Activated CD4-positive, alpha-beta memory T cell treated with anti-CD3 and anti-CD28 coated beads for 36 hours (primary cell): ENCODE measurements at places on chromosomes 16 and 17. TPM values are rescaled to one million over a fixed set of nuclear protein-coding genes. Genes with fewer than 3 reads are reported as not detected.

- peaks cover 32% of the 10 kb centered on the region for H3K4me1 ChIP-seq
- H3K27ac ChIP-seq: peak overlapping the region; percentile 100
- no peaks in the 10 kb centered on the region for H3K27me3 ChIP-seq
- peaks cover 20% of the 10 kb centered on the region for H3K36me3 ChIP-seq
- H3K4me3 ChIP-seq: peak overlapping the region; percentile 94
- no peak for DNase-seq
These were observed 2.5 kb upstream of the CLTC start for GRCh38 chr17:59617156-59617732.

DNA sequence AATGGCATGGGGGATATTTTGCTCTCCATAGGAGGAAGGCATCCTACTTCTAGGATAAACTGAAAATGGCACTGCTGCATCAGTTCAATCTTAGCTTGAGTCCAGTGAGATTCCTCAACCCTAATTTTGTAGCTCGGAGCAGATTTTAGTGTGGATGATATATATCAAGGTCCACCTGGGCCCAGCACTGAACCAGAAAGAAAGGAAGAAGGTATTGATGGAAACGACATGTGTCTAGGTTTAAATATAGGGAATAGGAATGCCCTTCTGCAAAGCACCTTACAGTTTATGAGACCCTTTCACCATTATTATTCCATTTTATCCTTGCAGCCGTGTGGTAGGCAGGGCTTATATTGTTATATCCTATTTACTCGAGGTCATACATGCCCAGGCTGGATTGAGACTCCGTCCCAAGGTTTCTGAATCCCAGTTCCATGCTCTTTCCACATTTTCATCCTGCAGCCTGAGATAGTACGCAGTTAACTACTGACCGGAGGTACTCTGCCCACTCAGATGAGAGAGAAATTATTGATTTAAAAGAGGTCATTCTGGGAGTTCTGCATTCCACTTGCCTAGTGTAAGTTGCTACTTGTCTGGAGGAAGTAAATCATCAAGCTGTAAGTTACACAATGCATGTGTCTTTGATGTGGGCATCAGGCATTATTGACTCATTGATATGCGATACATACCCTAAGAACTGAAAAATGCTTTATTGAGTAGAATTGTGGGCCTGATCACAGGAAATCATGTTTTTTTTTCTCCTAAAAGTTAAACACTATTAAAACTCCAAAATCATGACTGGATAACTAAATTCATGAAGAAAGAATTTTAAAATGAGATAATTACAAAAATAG is 10.1 kb downstream of the KRT39 start:
- H3K27ac ChIP-seq: no peak overlapping the region
- peaks cover 5% of the 10 kb centered on the region for H3K27me3 ChIP-seq

- no peaks in the 10 kb centered on the region for H3K36me3 ChIP-seq
- H3K27ac ChIP-seq: no peak overlapping the region
- no peak for DNase-seq
These were observed 237.7 kb upstream of the ZFHX3 start for GRCh38 chr16:73285436-73286201.

GRCh38 chr17:73630965-73631595 is 13.2 kb downstream of the SDK2 start:
- no peaks in the 10 kb centered on the region for H3K27me3 ChIP-seq
- no peaks in the 10 kb centered on the region for H3K4me1 ChIP-seq
- no peak overlapping the region for H3K27ac ChIP-seq
- H3K4me3 ChIP-seq: no peak overlapping the region
- no peak for DNase-seq

DNA sequence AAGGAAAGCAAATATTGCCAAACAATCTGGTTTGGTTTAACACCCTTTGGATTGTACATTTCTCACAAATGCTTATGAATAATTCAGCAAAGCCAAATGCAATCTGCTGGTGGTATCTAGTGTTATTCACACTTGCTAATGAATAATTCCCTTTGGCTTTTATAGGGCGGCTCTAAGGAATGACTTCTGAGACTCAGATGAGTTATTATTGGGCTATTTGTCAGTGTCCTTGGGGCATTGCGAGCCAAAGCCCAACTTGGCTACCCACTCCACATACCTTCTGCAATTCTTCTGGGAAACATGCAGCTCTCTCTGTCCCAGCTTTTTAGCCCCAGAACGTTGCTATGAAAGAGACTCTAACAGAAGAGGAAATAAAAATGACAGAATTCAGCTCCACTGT is 41.1 kb downstream of the FTO start:
- H3K4me1 ChIP-seq: peaks cover 40% of the 10 kb centered on the region
- no peak overlapping the region for H3K27ac ChIP-seq
- H3K36me3 ChIP-seq: peaks cover 3% of the 10 kb centered on the region
- H3K27me3 ChIP-seq: no peaks in the 10 kb centered on the region

DNA sequence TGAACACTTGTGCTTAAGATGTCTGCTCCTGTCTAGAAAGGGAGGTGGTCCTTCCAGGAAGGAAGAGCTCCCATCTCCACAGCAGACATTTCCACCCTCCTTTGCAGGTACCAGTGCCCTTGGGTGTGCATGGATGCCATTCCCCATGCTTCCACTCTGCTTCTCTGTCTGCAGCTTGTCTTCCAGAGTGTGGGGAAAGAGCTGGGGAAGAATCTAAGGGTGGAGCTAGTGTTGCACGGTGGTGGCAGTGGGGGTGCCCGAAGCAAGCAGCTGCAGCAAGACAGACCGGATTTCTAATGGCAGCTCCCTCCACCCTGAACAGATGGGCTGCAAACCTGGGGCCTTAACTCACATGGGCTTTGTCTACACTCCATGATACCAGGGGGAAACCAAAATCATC is 22.6 kb upstream of the HOXB13 start:
- H3K27ac ChIP-seq: no peak overlapping the region
- no peak for DNase-seq
- no peaks in the 10 kb centered on the region for H3K36me3 ChIP-seq
- H3K4me3 ChIP-seq: no peak overlapping the region
- peaks cover 85% of the 10 kb centered on the region for H3K27me3 ChIP-seq

DNA sequence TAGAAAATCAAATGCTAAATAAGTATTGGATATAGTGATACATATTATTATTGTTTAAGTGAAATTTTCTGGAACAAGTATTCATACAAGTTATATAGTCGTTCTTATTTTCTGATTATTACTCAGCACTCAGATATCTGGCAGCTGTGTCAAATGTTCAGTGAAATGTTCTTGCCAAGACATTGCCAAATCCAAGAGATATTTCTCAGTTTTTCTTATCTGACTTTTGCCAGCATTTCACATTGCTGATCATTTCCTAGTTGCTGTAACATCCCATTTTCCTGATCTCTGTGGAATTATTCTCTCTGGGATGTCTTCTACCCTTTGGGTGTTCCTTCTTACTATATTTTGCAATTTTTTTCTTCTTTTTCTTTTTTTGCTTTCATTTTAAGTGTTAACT is 262.3 kb downstream of the KIF2B start:
- no peaks in the 10 kb centered on the region for H3K4me1 ChIP-seq
- no peaks in the 10 kb centered on the region for H3K27me3 ChIP-seq
- no peak overlapping the region for H3K4me3 ChIP-seq
- DNase-seq: no peak
- no peak overlapping the region for H3K27ac ChIP-seq
- no peaks in the 10 kb centered on the region for H3K36me3 ChIP-seq

DNA sequence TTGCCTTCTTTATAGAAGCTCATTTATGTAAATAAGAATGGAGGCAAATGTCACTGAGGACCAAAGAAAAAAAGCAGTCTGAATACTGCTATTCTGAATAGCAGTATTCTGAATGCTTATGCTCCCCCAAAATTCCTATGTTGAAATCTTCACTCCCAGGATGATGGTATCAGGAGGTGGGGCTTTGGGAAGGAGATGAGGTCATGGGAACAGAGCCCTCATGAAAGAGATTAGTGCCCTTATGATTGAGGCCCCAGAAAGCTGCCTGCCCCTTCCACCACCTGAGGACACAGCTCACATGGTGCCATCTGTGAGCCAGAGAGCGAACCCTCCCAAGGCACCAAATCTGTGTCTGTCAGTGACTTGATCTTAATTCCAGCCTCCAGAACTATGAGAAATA is 28.8 kb downstream of the HEATR6 start:
- H3K4me1 ChIP-seq: no peaks in the 10 kb centered on the region
- H3K27me3 ChIP-seq: no peaks in the 10 kb centered on the region
- peaks cover 50% of the 10 kb centered on the region for H3K36me3 ChIP-seq
- H3K4me3 ChIP-seq: no peak overlapping the region

GRCh38 chr16:8863594-8864424 is 5.0 kb downstream of the CARHSP1 start:
- DNase-seq: no peak
- no peaks in the 10 kb centered on the region for H3K27me3 ChIP-seq
- H3K27ac ChIP-seq: peak overlapping the region; percentile 8

GRCh38 chr17:79171188-79171587 is 96.6 kb downstream of the ENGASE start:
- H3K4me3 ChIP-seq: no peak overlapping the region
- H3K27me3 ChIP-seq: no peaks in the 10 kb centered on the region
- no peaks in the 10 kb centered on the region for H3K36me3 ChIP-seq
- H3K4me1 ChIP-seq: no peaks in the 10 kb centered on the region

GRCh38 chr17:9188367-9188766 is 167.1 kb downstream of the NTN1 start:
- H3K4me1 ChIP-seq: no peaks in the 10 kb centered on the region
- DNase-seq: no peak
- peaks cover 17% of the 10 kb centered on the region for H3K27me3 ChIP-seq
- no peak overlapping the region for H3K4me3 ChIP-seq

DNA sequence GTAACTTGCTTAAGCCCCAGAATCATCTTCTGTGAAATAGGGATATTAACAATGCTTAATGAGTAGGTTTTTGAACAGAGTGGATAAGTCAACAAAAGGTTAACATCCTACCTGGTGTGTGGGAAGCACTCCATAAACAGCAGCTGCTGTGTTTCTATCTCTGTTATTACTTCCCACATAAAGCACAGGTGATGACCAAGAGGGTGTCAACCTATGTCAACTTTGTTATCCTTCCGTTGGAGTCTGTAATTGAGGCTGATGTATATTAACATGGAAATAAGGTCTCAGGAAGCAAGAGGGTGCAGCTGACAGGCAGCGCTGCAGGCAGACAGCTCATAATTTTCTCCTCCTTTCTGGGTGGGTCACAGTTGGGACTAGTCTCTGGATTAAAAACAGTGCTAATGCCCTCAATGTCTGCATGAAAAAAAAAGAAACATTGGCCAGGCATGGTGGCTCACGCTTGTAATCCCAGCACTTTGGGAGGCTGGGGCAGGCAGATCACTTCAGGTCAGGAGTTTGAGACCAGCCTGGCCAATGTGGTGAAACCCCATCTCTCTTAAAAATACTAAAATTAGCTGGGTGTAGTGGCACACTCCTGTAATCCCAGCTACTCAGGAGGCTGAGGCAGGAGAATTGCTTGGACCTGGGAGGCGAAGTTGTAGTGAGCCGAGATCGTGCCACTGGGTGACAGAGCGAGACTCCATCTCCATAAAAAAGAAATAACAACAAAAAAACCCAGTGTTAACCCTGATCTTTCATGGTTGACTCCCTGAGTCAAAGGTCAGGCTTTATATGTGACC is 269.6 kb downstream of the SNX29 start:
- H3K36me3 ChIP-seq: no peaks in the 10 kb centered on the region
- no peak for DNase-seq
- no peak overlapping the region for H3K4me3 ChIP-seq
- H3K27ac ChIP-seq: no peak overlapping the region
- no peaks in the 10 kb centered on the region for H3K27me3 ChIP-seq
- no peaks in the 10 kb centered on the region for H3K4me1 ChIP-seq

DNA sequence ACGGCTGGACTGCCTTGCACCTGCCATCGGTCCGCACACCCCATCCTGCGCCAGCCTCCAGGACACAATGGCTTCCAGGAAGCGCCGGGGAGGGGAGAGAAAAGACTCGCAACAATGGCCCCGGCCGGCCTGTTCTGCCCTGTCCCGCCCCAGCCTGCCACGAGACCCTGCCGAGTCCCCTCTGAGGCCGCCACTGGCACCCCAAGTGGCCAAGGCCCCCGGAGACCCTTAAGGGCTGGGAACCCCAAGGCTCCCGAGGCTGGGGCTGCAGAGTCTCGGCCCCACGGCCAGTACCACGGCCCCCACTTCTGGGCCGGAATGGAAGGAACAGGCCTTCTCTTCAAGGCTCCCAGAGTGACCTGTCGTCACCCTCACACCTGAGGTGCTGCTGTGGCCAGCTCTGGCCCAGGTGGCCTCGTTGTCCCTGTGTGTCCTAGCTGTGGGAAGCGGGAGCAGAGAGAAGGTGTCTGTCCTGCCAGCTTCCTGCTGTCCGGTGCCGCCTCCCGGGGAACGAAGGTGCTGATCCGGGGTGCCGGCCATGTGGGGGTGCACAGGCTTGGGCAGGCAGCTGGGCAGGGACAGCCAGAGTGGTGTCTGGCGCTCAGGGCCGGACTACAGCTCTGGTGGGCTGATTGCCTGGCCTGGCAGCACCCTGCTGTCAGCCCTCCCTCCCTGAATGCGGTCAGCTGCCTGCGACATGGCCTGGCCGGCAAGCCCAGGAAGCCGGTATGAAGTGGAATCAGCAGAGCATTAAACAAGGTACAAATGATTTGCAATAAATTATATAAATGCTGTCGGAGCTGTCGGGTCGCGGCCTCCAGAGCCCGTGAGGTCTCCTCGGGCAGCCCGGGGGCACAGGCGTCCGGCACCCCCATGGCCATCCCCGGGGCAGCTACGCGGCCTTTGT is 8.2 kb upstream of the CACNA1H start:
- H3K4me3 ChIP-seq: no peak overlapping the region
- H3K27ac ChIP-seq: no peak overlapping the region
- no peaks in the 10 kb centered on the region for H3K36me3 ChIP-seq
- H3K27me3 ChIP-seq: peaks cover 3% of the 10 kb centered on the region
- H3K4me1 ChIP-seq: no peaks in the 10 kb centered on the region

- peaks cover 23% of the 10 kb centered on the region for H3K36me3 ChIP-seq
- peaks cover 59% of the 10 kb centered on the region for H3K4me1 ChIP-seq
- peak overlapping the region; percentile 86 for H3K27ac ChIP-seq
- no peak for DNase-seq
- no peaks in the 10 kb centered on the region for H3K27me3 ChIP-seq
These were observed 870 bp upstream of the ZC3H7A start for GRCh38 chr16:11797957-11798299.

GRCh38 chr16:65779201-65779600 is 587.3 kb upstream of the CDH5 start:
- DNase-seq: no peak
- H3K27me3 ChIP-seq: no peaks in the 10 kb centered on the region
- no peaks in the 10 kb centered on the region for H3K36me3 ChIP-seq
- no peak overlapping the region for H3K4me3 ChIP-seq
- no peak overlapping the region for H3K27ac ChIP-seq
- no peaks in the 10 kb centered on the region for H3K4me1 ChIP-seq

- H3K36me3 ChIP-seq: no peaks in the 10 kb centered on the region
- no peaks in the 10 kb centered on the region for H3K27me3 ChIP-seq
- no peak for DNase-seq
- no peak overlapping the region for H3K27ac ChIP-seq
- peaks cover 20% of the 10 kb centered on the region for H3K4me1 ChIP-seq
These were observed 39.1 kb downstream of the PSME3IP1 start for GRCh38 chr16:57146735-57147134.

RRAD gene
- 0.65 TPM for total RNA-seq

ACE gene
- total RNA-seq: 2.6 TPM

OR1A2 gene
- total RNA-seq: not detected

CLEC18A gene
- total RNA-seq: 0.81 TPM

CCR7 gene
- 145 TPM for total RNA-seq

KCNJ12 gene
- total RNA-seq: not detected

BAIAP3 gene
- total RNA-seq: 0.31 TPM

TOX3 gene
- not detected for total RNA-seq

SLC12A3 gene
- total RNA-seq: not detected

IL21R gene
- total RNA-seq: 55.9 TPM

EFCAB5 gene
- total RNA-seq: 0.24 TPM
